ENCODE measurements at places on chromosomes 3 and 15.

DNA sequence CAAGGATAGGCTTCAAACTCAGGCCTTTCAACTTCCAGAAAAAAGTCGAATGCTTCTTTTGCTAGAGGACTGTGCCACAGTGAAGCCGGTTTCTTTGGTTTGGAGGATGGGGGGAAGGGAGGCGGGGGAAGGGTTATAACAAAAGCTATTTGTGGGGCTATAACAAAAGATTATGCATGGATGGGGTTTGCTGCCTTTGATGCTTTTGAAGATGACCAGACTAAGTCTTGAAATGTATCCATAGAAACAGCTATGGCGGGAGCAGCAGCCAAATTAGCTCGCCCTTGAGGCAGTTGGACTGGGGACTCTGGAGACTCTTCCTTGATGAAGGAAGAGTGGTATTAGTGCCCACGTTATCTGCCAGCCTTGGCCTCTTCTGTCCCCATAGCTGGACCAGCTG is 47.5 kb downstream of the SRGAP3 start:
- no peak for DNase-seq

GRCh38 chr3:29697989-29698388 is 417.1 kb downstream of the RBMS3 start:
- DNase-seq: no peak

DNA sequence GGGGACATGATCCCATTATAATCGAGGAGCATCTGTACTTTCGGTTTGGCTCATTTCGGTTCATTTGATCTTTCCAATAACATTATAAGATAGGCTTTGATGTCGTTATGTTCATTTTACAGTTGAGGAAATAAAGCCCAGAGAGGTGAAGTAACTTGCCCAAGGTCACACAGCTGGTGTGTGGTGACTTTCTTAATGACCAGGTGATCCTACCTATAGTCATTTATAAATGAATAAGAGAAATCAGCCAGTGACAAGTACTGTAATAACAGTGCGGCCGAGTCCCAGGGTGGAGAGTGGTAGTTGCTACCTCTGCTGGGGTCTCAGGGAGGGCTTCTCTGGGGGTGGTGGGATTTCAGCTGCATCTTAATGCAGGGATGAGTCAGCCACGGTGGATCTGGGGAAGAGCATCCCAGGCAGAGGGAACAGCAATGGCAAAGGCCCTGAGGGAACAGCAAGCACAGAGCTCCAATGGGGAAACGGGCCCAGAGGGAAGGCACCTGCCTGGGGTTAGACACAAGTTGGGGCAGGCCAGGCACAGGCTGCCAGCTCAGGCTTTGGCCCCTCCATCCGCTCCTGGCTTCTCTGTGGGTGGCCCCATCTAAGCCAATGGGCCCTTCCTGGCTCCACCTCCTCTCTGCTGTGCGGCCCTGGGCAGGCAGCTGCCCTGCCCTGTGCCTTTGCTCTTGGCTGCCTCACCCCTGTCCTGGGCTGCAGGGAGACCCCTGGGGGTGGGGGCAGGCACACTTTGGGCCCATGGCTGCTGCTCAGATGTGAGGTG is 1.1 kb upstream of the FBLN2 start:
- DNase-seq: peak; percentile 85

- no peak for DNase-seq
Observed at GRCh38 chr3:134337511-134338200, 36.6 kb downstream of the AMOTL2 start.

DNA sequence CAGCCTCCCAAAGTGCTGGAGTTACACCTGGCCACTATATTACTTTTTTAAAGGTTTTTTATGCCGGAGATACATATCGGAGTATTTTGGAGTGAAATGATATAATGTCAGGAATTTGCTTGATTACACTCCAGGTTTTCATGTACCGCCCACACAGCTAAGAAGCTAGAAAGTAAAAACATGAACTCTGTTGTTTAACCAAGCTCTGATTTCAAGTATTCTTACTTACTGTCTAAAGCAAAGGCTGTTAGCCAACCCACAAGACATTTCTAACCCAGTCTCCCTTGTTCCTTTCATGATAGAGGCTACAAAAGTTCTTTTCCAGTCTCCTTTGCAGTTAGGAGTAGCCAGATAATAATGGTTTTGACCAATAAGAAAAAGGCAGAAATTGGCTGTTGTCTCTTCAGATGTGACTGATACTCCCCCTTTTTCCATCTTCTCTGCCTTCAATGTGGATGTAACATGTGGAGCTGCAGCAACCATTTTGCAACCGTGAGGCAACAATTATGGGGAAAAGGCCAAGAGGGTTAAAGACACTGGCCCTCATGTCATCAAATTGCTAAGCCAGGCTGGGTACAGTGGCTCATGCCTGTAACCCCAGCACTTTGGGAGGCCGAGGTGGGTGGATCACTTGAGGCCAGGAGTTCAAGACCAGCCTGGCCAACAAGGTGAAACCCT is 6.1 kb upstream of the CP start:
- no peak for DNase-seq
